ENCODE measurements at places on chromosomes 3 and 15.

GRCh38 chr3:124296406-124296805 lies 304.5 kb upstream of the ROPN1 start:
- DNase-seq: no peak

DNA sequence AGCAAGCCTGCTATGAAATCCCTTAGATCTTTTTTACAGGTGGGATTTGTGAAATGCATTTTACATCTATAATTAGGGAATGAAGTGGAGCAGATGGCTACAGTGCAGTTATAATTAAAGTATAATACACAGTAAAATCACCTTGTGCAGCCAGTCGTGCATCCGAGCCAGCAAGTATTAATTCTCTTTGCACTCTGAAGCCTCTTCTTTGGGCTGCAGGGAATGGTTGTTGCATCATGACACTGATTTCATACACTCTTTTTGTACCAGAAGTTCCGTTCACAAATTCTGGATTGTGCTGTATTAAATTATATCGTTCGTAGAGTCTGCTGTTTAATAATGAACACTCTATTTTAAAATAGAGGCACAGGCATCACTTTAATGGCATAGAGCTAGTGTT lies 28.7 kb upstream of the TP63 start:
- DNase-seq: no peak

DNA sequence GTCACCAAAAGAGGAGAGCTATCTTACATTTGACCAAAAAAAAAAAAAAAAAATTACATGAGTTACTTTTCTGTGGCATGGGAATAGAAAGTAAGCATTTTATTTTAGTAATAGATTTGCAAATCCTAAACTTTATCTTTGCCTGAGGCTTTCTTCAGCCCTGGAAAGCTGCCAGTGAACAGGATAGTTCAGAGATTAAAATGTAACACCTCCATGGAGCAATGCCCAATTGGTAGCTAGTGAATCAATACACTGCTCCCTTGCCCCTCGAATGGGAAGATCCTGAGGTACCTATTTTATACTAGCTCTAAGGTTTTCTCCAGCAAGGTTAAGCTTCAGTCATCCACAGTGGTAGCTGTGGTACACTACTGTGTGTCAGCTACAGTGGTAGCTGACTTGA lies 867.1 kb downstream of the NAALADL2 start:
- DNase-seq: no peak

DNA sequence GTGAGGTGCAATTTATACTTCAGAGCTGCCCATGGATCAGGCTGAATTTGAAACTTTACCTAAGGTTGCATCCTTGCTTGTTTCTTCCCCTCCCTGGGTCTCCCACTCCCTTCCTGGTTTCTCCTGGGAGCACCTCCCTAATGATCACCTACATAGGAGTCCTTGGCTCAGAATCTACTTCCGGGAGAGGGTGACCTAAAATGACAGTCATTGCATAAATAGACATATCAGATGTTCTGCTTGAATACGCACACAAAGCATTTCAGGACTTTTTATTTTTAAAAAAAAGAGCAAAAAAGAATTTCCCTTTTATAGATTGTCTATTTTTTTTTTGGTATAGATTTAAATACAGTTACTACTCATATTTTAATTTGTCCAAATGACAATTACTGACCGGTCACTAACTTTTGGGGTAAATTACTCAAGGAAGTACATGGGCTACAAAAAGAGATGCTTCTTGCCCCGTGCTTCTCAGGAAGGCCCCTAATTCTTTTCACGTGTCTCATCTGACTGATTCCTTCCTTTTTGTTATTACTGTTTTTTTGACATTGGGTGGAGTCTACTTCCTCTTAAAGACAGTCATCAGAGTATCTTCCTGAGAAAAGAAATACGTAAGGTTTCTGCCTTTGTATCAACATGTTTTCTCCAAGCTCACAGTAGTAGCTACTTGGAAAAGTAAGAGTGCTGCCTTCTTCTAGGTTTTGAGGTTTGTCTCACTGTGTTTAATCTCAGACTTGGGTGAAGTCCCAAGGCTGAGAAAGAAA lies 4.9 kb upstream of the MYZAP start:
- DNase-seq: no peak

GRCh38 chr3:32111560-32111959 lies 5.1 kb downstream of the GPD1L start:
- DNase-seq: no peak

DNA sequence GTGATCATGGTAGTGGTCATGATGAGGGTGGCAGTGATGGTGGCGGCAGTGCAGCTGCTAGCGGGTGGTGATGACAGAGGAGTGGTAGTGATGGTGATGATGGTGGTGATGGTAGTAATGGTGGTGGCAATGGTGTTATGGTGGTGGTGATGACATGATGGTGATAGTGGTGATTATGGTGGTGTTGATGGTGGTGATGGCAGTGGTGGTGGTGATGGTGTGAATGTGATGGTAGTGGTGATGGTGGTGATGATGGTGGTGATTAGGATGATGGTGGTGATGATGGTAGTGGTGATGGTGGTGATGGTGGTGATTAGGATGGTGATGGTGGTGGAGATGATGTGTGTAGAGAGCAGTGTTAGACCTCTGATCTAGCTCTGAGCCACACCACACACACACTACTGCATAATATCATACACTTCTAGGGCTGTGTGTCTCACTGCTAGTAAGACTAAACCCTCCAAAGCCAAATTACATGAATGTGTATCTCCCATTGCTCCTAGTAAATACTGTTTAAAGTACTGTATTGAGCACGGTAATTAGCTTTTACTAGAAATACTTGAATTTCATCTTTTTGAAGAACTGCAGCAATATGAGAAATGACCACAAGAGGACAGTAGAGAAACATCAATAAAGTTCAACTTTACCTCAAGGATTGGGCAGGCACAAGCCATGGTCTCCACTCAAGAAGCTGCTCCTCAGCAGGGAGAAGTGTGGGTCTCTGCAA lies 28.8 kb downstream of the TMED3 start:
- no peak for DNase-seq

GRCh38 chr3:8822141-8822540 lies 52.7 kb upstream of the OXTR start:
- no peak for DNase-seq

- no peak for DNase-seq
These were observed 1.0 kb downstream of the MYO9A start for GRCh38 chr15:72116731-72117485.

- no peak for DNase-seq
These were observed 29.9 kb upstream of the ABHD2 start for GRCh38 chr15:89058376-89058775.

GRCh38 chr15:25829073-25829472 lies 34.1 kb downstream of the ATP10A start:
- DNase-seq: no peak

- peak; percentile 36 for DNase-seq
These were observed 40.5 kb downstream of the CCNL1 start for GRCh38 chr3:157119369-157119951.

DNA sequence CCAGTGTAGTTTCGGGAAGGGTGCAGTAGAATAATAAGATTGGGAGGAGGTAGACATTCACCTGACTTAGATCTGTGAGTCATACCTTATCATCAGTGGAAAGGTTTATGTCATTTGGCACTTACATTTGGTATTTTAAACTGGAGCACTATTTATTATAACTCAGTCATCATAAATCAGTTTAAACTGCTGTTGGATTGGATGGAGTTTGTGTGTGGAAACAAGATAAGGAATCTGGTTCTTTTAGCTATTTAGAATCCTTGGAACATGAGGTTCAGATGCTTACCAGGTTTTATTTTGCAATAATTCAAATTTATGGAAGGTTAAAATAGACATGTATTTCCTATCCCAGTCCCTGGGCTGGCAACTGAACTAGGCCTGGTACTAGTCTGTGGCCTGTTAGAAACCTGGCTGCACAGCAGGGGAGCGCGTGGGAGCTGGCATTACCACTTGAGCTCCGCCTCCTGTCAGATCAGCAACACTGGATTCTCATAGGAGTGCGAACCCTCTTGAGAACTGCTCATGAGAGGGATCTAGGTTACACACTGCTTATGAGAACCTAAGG lies 34.5 kb downstream of the ZFAND6 start:
- DNase-seq: no peak

DNA sequence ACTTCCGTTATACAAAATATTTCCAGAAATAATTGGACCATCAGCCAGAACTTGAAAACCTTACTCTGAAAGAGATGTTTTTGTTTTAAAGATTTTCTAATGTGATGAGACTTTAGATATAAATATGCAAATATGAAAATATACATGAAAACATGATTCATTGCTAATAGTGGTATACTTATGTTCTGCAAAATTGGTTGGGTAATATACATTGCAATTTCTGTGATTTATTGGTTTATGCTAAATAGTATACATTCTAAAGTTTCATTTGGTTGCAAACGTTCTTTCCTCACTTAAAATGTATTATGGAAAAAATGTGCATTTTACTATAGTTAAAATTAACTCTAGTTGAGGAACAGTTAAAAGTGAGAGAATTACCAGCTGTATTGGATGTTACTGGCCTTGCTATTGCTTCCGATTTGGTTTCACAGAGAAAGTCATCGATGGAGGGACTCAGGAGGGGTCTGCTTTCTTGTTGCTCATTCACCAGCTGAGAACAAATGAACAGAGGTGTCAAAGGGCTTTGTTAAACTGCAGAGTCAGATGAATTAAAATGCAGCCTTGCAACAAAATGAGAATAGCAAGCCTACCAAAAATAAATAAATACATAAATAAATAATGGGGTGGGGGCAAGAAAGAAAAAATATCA lies 149.3 kb downstream of the PEX5L start:
- DNase-seq: no peak

DNA sequence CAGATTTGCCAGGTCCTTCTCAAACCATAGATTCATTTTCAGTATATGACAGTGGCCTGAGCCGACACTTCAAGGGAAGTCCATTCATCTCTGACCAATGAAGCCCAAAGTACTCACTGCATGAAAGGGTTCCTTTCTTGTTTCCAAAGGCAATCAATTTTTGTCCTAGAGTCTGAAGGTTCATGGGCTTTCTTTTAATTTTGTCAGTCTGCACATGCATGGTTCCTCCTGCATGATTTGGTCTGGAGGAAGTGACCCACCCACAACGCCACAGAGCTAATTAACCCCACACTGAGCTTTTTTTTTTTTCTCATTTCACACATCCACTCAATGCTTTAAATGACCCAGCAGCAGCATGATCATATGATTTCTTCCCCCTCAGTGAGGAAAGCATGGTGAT lies 216.4 kb downstream of the TIGIT start:
- no peak for DNase-seq

GRCh38 chr3:44098656-44099415 lies 142.8 kb upstream of the TOPAZ1 start:
- DNase-seq: no peak

DNA sequence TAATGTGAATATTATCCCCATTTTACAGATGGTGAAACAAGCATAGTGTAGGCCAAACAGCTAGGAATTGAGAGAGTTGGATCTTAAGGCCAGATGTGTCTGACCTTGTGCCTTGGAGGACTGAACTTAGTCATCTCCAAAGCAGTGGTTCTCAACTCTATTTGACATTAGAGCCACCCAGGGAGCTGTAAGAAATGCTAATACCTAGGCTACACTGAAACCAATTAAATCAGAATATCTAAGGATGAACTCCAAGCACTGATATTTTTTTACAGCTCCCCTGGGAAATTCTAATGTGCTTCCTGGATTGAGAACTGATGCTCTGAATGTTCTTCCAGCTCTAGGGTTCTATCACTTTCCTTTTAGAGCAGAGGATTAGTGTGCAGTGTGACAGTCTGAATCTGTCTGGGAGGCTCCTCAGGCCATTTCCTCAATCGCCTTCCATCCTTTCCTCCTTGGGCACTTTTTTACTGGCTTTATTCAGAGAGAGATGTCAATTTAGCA lies 32.3 kb downstream of the POLR2M start:
- DNase-seq: no peak

DNA sequence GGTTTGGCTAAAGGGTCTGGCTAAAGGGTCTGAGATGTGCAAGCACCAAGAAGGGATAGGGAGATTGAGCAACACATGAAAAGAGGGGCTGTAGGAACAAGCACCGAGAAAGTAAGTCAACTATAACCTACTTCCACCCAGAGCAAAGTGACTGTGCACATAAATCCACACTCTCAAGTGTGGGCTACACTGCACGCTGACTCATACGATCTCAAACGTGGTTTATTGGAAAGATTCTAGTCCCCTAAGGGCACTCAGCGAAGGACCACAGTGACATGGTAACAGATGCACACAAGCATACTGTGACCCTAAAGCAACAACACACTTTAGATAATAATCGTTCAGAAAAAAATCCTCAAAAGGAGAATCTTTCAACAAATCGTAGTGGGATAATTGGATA lies 48.0 kb downstream of the EHHADH start:
- DNase-seq: no peak

GRCh38 chr3:6771171-6771570 lies 89.7 kb upstream of the GRM7 start:
- DNase-seq: no peak

DNA sequence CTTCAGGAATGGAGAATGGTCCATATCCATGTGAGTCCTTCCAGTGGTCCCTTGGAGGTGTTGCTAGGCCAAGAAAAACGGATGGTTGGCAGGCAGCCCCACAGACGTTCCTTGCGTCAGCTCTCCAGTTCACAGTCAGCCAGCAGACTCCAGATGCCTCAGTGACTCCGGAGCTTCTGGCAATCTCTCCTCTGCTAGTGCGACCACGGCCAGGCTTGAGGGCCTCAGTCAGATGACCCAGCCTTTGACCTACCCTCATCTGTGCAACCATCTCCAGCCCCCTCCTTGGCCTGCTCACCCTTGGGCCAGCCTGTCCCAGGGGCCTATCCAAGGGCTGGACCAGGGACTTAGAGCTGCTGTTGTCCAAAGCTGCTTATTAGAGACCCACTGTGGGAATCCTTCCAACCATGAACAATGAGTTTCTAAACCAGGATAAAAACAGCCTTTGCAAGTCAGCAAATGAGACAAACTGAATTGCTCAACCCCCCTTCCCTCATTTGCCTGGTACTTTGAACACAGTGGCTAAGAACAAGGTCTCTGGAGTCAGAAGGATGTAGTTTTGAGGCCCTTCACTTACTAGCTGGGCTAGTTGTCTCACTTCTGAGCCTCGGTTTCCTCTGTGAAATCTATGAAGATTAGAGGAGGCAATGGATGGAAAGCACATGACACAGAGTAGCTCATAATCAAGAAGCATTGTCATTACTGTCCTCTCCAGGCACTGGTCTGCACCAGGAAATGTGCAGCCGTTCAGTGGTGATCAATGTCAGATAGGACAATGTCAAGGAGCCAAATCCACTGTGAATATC lies 44.8 kb downstream of the ANP32A start:
- DNase-seq: no peak

- peak; percentile 69 for DNase-seq
These were observed 17.7 kb downstream of the FRMD4B start for GRCh38 chr3:69368129-69368741.

DNA sequence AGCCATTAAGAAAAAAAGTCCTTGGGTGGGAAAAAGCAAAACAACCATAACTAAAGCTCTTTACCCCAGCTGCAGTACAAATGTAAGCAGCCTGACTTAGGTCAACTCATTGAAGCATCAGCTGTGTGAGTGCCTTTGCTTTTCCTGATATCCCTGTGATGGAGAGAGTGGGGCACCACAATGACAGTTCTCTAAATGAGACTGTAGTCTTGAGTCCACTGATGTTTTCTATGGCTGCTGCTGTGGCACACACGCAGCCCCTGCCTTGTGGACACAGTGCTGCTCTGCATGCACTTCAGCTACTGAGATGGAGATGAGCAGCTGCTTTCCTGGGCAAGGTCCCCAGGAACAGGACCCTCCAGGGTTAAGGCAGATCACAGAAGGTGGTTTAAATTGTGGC lies 173.2 kb downstream of the KCNAB1 start:
- no peak for DNase-seq

Measured in immature natural killer cell (primary cell).